ENCODE measurements at places on chromosomes 16 and 17.

GRCh38 chr16:63080746-63081145 lies 1044.5 kb upstream of the CDH8 start:
- DNase-seq: no peak

- no peak for DNase-seq
Measured at GRCh38 chr16:67254801-67255552, 6.2 kb downstream of the SLC9A5 start.

DNA sequence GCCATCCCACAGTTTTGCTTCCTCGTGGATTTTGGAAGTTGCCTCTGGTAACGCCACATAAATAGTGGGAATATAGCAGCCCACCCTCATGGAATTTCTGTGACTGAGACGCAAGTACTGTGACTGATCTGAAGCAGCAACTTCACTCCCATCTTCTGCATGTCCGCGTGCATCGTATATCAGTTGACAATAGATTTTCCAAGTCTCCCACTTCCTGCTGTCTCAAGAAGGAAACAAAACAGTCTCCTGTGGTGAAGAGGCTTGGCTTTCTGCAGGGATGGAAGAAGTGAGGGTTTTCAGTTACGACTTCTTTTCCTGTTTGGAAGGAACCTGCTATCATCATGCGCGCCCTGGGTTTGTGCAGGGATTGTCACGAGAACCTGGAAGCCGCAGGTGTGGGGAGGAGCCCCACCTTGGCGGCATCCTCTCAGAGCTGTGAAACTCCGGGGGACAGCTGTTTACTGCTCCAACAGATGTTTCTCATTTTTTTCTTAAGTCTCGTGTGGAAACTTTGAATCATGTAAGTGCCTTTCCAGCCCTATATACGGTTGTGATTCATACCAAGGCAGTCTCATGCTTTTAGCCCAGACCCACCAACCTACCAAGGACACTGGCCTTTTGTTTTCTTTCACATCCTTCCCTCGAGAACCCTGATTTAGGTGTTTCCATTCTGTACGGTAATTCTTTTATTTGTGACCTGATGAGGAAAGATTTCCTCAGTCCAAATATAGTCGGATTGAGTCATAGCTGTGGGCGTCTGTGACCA lies 57.5 kb downstream of the WIPI1 start:
- no peak for DNase-seq

DNA sequence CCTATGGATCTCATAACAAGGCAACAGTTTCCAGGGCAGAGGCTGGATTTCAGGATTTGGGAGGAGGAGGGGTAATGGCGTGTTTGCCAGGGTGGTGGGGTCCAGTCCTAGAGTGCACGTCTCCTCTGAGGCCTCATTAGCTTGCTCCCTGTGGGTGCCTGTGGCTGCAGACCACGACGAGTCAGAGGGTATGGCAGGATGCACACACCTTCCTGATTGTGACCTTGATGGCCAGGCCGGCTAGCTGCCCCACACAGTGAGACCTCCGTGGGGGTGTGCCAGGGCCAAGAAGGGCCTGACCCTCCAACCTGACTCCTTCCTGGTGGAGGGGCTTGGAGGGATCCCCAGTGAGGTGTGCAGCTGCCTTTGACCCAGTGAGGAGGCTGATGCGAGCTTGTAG lies 4.0 kb upstream of the SMTNL2 start:
- DNase-seq: no peak

DNA sequence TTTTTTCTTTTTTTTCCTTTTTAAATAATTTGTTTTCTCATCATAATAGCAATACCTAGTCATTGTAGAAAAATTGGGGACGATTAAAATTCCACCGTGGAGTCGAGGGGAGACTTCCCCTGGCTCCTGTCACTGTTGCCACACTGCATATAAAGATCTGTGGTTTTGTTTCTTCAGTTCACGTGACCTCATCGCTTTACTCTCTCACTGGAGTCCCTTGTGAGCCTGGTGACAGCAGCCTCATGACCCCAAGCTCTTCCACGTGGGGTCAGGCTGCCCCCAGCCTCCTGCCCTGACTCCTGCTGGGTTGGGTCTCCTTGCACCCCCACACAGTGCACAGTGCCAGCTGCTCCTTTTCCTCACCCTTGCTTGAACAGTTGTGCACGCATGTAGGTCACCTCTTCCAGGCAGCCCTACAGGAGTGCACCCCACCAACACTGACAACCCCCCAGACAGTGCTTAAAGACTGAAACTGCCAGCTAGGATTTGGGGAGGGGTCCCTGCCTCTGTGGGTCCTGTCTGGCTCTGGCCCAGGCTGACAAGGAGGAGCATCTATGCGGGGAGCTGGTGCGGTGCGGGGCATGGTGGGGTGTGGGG lies 7.3 kb upstream of the METRNL start:
- no peak for DNase-seq

- DNase-seq: no peak
Measured at GRCh38 chr17:27038676-27039075, 255.2 kb upstream of the WSB1 start.

GRCh38 chr16:54266363-54266955 lies 20.1 kb downstream of the IRX3 start:
- DNase-seq: no peak

- no peak for DNase-seq
Measured at GRCh38 chr16:49809062-49809461, 46.9 kb downstream of the ZNF423 start.

- no peak for DNase-seq
Measured at GRCh38 chr16:75207831-75208230, 870 bp upstream of the CTRB2 start.

GRCh38 chr16:88904676-88905365 lies 38.4 kb upstream of the PABPN1L start:
- DNase-seq: no peak

- no peak for DNase-seq
Measured at GRCh38 chr17:65071861-65072260, 15.3 kb upstream of the GNA13 start.

DNA sequence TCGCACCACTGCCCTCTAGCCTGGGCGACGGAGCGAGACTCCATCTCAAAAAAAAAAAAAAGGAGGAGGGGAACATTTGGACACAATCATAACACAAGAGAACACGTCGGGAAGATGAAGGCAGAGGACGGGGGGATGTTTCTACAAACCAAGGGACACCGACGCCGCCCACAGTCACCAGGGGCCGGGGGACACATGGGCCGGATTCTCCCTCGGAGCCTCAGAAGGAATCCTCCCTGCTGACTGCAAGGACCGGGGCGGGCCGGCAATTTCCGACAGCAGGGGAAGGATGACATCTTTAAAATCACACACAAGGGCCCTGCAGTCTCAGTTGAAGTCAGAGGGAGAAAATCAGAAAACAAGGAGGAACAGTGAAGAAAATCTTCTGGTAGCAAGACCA lies 8.1 kb upstream of the CHMP6 start:
- no peak for DNase-seq

GRCh38 chr16:1530883-1531637 lies 2.4 kb upstream of the TMEM204 start:
- no peak for DNase-seq

GRCh38 chr17:66302761-66303626 lies 581 bp downstream of the PRKCA start:
- DNase-seq: peak; percentile 23

- no peak for DNase-seq
Measured at GRCh38 chr16:15493466-15494180, 59.2 kb downstream of the BMERB1 start.

DNA sequence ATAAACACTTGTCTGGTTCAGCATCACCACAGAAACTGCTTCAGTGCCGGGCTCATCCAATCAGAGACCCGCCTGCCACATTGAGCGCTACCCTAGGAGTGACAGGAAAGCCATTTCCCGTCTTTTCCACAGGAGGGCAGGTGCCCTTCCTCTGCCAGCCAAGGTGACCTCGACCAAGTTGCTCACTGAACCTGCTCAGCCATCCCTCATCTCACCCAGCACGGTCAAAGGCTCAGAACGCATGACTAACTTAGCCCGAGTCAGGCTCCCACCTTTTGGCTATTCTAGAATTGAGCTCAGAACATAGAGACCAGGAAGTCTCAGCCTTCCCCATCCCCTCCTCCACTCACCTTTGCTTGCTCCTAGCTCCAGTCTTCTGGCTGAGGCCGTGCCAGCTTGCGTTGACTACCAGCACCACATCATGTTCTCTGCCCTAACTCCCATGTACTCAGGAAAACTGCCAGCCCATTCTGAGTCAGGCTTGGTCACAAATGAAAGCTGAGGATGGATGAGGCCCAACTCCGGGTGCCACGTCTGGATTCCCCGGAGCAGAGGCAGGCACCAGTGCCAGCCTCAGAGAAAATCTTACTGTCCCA lies 15.6 kb downstream of the MRPS23 start:
- peak; percentile 25 for DNase-seq

GRCh38 chr17:82648165-82648668 lies at the start of gene WDR45B:
TSS of gene WDR45B (minus strand) at chr17:82648444. CDS start at chr17:82648340, 104 bp downstream.
- DNase-seq: peak; percentile 98

DNA sequence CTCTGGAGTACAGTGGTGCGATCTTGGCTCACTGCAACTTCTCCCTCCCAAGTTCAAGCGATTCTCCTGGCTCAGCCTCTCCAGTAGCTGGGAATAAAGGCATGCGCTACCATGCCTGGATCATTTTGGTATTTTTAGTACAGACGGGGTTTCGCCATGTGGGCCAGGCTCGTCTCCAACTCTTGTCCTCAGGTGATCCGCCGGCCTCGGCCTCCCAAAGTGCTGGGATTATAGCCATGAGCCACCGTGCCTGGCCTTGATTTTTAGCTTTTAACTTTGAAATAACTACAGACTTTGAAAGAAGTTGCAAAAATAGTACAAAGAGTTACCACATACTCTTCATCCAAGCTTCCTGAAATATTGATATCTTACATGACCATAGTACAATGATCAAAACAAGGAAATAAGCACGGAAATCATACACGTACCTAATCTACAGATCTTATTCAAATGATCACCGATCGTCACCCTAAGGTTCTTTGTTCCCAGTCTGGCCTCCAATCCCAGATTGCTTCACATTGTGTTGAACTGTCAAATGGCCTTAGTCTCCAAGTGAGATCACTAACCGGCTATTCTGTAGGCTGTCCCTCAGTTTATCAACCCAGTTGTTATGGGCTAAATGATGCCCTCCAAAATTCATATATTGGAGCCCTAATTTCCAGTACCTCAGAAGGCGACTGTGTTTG lies 18.4 kb downstream of the NPIPA1 start:
- DNase-seq: no peak

- no peak for DNase-seq
Measured at GRCh38 chr16:3152991-3153368, 18.2 kb downstream of the ZNF213 start.

DNA sequence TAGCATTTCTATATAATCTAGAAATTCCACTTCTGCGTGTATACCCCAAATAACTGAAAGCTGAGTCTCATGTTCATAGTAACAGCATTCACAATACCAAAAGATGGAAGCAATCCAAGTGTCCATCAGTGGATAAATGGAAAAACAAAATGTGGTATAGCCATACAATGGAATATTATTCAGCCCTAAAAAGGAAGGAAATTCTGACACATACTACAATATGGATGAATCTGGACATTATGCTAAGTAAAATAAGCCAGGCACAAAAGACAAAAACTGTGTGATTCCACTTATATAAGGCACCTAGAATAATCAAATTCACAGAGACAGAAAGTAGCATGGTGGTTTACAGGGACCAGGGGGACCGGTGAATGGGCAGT lies 20.4 kb downstream of the HOXB1 start:
- no peak for DNase-seq

DNA sequence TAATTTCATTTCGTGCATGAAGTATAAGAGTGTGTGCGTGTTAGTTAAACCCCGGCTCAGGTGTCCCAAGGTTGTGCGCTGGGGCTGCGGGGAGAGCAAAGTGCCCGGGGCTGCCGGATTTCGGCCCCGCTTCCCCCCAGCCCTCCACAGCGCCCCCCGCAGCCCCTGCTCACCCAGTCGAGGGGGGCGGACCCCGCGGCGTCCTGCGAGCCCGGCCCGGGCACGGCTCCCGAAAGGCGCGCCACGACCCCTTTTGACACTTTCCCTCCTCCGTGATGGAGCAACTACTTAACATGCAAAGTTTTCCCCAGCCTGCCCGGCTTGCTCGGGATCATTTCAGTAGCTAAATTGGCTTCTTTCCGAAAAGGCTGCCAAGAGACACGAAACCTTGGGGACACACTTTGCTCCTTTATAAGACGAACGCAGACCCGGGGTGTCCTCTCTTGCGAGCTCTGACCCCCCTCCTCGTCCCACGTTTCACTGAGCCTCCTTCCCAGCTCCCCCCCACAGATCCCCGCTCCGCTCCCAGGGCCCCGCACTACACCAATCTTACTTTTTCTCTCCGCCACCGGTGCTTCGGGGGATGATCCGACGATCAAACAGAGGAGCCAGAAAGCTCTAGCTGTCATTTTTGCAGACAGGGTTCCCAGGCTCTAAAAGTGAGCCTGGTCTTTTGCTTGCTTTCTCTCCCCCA lies 552 bp downstream of the C17orf58 start:
- no peak for DNase-seq

DNA sequence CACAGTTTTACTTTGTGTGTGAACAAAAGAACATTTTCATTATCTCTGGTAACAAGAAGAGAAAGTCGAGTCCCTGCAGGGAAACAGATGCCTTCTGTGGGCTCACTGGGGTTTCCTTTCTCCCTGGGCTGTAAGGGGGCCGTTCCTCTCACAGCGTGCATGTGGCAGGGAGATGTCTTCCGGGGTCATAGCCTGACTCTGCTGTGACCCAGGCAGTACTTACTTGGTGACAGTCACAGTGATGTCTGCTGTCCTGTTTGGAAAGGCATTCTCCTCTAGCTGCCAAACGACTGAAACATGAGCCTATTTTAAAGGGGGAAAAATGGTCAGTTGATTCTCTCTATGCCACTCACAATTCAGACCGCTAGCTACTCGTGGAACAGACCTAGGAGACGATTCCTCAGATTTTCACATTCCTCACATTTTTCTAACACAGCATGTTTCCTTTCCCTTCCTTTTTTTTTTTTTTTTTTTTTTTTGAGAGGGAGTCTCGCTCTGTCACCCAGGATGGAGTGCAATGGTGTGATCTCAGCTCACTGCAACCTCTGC lies 7.3 kb downstream of the HASPIN start:
- DNase-seq: no peak

- DNase-seq: peak; percentile 53
Measured at GRCh38 chr17:76385892-76386786, 1.7 kb downstream of the SPHK1 start.

GRCh38 chr16:24624102-24624501 lies 84.7 kb downstream of the RBBP6 start:
- DNase-seq: no peak

DNA sequence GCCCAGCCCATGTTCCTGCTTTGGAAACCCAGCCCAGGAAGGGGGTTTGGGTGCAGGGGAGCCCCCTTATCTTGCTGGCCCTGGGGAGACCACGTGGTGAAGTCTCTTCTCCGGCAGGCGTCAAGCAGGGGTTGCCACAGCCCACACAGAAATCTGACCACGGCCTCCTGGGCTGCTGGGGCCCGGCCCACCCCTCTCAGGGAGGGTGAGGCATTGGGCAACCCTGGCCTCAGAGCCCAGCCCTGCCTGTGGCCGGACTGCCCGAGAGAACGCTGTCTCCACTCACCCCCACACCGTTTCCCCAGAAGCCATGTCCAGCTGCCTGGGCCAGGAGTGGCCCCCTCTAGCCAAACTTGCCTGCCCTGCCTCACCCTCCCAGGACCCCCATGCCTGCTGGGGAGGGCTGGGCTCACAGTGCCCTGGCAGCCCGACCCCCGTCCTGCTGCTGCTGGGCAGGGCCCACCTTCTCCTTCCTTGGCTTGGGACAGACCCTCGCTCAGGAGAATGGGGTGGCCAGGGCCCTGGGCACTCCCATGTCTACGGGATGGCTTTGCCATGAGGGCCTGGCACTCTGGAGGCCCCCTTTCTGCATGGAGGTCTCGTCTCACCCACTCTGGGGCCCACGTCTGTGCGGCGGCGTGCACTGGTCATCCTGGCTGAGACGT lies 6.7 kb downstream of the RPUSD1 start:
- DNase-seq: no peak

Measured in dorsolateral prefrontal cortex (tissue), 122 donors.